ENCODE measurements at places on chromosomes 3 and 15.

GRCh38 chr15:73909651-73910050 is 16.6 kb upstream of the LOXL1 start:
- DNase-seq: no peak

DNA sequence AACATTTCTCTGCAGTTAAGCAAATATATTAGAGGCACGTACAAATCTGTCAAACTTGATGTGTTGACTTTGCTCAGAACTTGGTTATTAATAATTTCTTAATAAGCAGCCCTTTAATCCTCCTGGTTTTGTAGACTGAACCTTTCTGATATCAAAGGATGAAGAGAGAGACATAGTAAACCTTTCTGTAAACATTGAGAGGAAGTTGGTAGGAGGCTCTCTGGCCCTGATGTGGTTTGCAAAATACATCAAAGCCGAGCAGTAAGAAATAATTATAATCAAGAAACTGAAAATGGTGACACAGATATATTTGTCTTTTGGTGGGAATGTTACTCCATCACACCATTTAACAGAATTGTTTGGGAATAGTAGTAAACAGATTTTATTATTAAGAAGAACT is 111.9 kb downstream of the OXSM start:
- no peak for DNase-seq

DNA sequence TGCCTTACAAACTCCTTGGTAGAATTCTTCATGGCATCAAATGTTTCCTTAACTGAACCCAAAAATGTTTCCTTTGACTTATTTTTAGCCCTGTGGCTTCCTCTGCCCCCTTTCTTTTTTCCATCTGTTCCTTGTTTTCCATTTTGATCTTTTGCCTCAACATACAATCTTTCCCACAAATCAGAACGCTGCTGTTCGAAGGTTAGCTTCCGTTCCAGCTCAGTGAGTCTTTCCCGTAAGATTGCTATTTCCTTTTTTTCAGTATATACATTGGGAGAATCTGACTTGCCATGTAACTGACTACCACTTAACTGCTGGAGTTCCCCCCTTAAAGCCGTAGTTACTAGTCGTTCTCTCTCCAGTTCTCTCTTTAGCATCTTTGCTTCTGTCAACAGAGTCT is 41.2 kb downstream of the PIGB start:
- DNase-seq: no peak

GRCh38 chr3:179410331-179410730 is 40.9 kb downstream of the GNB4 start:
- no peak for DNase-seq

GRCh38 chr3:16885593-16886302 is 993 bp downstream of the PLCL2 start:
- DNase-seq: no peak

GRCh38 chr3:133797396-133798105 is 8.1 kb upstream of the SRPRB start:
- DNase-seq: no peak

- DNase-seq: no peak
These were observed 466.9 kb upstream of the SUCLG2 start for GRCh38 chr3:68121287-68121686.

All from activated CD8-positive, alpha-beta memory T cell treated with anti-CD3 and anti-CD28 coated beads for 24 hours (primary cell).